SK-N-DZ (cell line): ENCODE measurements at places on chromosomes 13 and 19.
A peak's percentile ranks its signal among the peaks of the same experiment; 100 is the strongest.

DNA sequence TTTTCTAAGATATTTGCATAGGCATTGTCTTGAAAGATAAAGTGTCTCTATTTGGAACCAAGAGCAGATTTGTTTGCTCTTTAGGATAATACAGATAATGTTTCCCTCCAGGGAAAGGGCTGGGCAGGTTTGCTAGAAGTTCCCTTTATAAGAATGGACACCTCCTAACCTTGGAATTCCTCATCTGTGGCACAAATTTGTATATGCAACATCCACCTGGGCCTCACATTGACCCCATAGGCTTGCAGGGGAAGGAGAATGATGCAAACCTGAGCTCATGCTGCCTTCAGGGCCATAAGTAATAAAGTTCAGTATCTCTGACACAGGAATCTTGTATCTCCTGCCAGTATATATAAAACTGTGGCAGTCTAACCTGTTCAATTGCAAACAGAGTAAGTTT, 508.4 kb upstream of the MIR17HG start:
- no peak for DNase-seq

DNA sequence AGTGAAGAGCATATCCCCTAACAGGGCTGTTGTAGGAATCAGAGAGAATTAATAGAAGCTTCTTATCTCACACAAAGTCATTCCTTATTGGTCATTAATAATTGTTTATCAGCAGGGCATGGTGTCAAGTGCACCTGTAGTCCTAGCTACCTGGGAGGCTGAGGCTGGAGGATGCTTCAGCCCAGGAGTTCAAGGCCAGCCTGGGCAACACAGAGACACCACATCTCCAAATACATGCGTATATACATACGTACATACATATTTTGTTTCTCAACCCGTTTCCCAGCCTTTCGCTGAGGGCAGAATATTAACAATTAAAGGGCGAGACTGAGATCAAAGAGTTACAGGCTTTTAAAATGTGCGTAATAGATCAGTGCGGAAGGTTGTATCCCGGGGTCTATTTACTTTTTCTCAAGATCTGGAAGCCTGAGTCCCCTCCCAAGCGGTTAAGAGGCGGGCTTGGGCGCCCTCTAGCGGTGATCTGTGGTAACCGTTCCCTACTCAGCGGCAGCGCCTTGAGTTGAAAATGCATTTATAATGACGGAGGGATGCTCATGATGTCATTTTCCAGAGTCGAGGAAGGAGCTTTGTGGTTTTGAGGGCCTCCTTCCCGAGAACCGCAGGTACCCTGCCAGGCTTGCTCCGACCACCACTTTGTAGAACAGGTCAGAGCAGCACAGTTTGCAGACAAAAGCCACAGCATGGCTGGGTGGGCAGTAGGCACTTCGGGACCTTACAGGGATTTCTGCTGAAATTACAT, 169.6 kb upstream of the GPR12 start:
- peak; percentile 79 for DNase-seq

DNA sequence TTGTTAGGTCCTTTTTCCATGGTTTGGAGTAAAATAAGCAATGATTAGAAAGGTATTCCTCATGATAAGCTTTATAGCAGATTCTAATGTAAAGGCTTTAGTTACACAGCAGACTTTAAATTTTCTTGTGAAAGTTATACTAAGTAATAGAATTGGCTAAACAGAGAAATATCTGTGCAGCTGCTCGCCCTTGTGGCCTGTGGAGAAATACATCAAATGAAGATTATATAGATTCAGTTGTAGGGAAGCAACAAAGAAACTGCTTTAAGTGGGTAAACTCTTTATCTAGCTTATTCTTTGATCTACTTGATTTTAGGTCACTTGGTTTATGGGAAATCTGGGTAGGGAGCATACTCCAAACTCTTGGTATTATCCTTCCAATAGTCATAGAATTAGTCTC, 1269.7 kb upstream of the SPRY2 start:
- DNase-seq = no peak

GRCh38 chr13:29543230-29544215, 52.0 kb downstream of the SLC7A1 start:
- no peak for DNase-seq

DNA sequence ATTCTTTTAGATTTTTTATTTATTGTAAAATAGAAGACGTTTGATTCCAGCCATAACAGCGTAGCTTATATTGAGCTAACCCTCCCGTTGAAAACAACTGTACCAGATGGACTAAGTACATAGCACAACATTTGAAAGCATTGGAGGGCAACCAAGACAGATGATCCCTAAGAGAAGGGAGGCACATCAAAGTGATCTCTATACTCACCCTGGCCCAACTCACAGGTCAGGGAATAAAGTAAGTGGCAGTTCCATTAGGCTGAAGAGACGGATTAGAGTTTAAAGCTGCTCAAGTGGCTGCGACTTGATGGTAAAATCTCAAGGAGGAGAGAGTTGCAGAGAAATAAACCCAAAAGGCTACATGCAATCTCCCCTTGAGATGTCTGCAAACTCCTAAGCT, 65.1 kb upstream of the ITM2B start:
- DNase-seq = no peak

DNA sequence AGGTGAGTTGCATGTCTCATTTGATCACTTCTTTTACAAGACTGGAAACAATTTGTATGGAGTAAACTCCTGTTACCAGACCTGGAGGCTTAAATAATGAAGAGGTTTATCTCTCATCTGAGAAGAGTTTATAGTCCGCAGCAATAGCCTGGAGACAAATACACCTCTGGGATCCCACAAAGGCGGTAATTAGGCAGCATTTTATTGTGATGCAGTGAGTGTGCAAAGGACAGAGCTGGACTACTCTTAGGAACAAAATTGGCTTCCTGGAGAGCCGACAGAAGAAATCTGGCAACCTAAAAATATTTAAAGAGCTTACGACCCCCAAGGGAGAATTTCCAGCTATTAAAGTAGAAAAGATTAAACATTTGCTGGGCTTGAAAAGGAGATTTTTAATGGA, 11.8 kb upstream of the KATNAL1 start:
- DNase-seq = no peak

DNA sequence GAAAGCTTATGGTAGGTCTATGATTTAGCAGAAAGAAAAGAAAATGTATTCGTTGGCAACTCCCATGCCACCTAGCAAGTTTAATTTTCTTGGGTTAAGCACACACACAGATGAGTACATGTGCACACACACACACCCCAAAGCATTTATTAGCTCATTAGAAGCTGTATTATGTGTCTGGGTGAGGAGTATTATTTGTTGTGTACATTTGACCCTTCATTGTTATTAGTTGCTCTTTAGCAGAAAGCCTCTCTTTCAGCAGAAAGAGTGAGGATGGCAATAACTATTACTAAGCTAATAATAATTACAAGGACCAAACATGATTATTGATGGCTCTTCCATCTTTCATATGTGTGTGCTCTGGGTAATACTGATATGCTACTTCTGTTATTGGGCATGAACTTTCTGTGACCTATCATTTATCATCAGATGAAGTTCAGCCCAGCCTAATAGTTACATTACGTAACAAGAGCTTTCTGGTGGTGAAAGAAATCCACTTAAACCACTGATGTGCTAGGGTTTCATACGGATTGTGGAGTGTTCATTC, 177.4 kb upstream of the OBI1 start:
- no peak for DNase-seq

DNA sequence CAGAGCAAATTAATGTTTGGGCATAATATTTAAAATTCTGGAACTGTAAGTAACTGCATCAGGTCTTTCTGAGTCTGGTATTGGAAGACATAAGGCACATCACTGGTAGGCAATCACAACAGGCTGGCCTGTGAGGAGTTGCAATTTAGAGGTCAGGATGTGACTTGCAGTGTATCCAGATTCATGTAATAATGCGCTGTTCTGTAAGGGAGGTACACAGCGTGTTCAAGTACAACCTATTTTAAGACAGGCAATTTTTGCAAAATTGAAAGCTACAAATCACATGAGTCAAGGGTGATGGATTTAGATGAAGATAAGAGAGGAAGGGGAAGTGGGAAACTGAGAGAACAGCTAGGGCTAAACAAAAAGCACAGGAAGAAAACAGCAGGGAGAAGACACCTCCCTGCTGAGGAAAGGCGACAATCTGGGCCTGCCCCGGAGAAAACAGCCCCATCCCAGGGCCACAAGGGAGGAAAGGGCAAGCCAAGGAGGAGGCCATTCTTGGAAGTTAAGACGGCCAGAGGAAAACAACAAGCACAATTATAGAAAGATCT, 138.1 kb downstream of the LACC1 start:
- no peak for DNase-seq

DNA sequence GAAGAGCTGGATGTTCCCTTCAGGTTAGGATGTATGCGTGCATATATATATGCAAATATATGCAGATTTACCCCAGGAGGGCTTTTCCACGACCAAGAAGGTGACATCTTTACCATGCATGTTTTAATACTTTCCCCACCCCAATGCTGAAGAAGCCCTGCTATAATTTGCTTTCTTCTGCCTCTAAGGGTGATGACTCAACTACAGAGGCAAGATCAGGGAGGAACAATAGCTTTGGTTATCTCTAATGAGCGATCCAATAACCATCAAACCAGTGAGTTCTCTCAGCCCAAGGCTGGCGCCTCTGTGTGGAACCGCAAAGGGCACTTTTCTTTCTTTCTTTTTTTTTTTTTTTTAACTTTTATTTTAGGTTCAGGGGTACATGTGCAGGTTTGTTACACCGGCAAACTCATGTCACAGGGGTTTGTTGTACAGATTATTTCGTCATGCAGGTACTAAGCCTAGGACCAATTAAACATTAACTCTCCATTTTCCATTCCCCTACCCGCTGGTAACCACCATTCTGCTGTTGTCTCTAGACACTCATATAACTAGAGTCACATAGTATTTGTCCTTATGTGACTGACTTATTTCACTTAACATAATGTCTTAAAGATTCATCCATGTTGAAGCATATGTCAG, 25.7 kb upstream of the UBE2L5 start:
- DNase-seq = no peak
